GM12892 (cell line): ENCODE measurements at places on chromosomes 3 and 15.

DNA sequence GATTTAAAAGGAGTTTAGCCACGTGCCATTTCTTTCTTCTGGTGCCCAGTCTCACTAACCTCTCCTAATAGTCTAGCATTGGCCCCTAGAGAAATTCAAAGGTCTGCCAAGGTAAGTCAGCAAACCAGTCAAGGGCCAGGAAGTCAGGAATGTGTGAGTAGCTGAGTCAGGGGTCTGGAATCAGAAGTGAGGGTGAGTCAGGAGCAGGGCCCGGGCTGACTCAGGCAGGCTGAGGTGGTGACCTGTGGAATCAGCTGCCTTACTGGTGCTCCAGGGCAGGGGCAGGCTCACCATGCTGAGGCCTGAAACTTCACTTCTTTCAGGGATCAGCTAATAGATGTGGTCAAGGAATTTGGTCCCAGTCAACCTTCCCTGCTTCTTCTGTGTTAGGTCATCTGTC, 105.8 kb upstream of the MYZAP start:
- no peak for DNase-seq

DNA sequence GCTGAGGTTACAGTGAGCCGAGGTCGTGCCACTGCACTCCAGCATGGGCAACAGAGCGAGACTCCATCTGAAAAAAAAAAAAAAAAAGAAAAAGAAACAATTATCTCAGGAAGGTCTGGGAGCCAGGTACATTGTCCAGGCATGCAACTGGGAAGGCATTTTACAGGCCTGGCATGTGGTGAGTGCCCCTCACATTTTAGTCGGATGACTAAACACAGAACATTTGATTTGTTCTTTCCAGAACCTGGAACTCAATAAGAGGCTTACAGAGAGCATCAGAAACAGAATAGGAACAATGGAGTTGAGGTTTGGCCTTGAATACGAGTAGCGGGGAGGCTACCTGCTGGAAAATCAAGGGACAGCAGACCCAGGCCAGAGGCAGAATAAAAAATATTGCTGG, 33.7 kb upstream of the IGF1R start:
- DNase-seq: no peak

DNA sequence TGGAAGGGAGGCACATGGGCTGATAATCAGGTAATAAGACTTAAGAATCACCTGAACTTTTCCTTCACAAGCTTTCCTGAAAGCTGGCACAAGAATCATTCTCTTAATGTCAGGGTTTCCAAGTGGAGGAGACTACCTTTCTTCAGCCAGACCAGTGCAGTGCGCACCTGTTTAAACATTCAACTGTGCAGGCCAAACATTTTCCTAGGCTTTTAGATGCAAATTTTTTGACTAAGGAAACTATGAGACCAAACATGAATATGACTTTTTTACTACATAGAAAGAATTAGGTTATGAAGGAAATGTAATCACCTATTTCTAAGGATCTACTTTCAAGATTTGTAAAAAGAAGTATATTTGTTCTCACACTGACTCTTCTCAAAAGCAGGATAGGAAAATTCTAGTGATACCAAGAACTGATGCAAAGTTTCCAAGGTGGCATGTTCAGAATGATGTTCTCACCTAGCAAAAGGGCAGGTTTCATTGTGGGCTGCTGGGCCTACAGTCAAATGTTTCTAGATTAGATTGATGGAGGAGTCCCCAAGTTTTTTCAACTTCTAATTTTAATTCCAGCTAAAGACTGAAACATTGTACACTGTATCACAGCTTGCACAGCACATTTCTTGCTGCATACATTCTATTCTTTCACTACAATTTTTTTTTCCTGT, 339.1 kb downstream of the TIGIT start:
- no peak for DNase-seq

DNA sequence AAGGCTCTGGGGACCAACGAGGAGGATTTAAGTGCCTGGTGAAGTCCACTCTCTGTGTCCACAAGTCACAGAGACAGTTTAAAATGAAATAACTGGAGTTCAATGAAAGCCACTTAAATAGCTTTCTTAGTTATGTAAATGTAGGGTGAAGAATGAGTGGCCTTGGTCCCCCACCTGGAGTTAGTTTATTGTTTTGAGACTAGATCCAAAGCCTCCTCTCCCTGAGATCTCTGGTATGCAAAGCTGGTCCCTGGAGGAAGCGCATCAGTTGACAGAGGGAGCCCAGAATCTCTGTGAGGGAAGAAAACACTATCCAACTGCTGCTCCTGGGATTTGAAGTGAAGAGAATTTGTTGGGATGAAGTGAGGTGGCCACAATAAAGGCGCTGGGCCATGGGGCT, 40.5 kb downstream of the EXOG start:
- DNase-seq: no peak

- peak; percentile 47 for DNase-seq
Observed at GRCh38 chr3:127822682-127823425, 539 bp upstream of the MGLL start.

GRCh38 chr3:139113231-139113992, 68.7 kb upstream of the PRR23C start:
- DNase-seq: no peak

GRCh38 chr3:166177130-166177529, 339.9 kb upstream of the BCHE start:
- no peak for DNase-seq

DNA sequence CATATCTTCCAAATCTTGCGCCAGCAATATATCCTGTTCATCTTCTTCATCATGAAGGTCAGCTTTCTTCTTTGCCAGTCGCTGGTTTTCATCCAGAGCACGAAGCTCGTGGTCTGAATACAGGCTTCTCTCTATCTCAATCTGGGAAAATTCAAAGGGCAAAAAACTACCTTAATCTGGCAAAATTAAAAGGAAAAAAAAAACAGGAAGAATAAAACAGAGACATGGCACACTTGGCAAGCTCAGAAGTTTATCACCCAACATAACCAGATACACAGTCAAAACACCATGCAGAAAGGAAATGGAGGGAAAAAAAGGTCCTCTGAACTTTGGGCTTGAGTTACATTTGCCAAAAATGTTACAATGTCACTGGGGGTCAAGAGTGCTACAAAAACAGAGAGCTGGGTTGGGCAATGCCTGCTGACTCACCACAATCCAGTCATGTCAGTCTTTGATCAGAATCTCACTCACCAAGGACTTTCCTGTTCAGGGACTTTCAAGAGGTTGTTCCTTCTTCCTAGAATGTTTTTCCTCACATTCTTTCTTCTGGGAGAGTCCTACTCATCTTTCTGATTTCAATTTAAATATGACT, 1.5 kb downstream of the MRPL46 start:
- DNase-seq: no peak

GRCh38 chr3:81920816-81921215, 159.4 kb upstream of the GBE1 start:
- DNase-seq: no peak
